ENCODE measurements at places on chromosomes 3 and 15.

DNA sequence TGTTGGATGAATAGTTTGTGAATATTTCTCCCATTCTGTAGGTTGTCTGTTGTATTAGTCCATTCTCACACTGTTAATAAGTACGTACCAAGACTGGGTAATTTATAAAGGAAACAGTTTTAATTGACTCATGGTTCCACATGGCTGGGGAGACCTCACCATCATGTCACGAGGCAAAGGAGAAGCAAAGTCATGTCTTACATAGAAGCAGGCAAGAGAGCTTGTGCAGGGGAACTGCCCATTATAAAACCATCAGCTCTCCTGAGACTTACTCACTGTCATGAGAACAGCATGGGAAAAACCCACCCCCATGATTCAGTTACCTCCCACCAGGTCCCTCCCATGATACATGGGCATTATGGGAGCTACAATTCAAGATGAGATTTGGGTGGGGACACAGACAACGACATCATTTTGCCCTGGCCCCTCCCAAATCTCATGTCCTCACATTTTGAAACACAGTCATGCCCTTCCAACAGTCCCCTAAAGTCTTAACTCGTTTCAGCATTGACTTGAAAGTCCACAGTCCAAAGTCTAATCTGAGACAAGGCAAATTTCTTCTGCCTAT is 133.2 kb downstream of the LMLN start:
- no peak for DNase-seq

GRCh38 chr3:143209715-143210059 is 90.1 kb downstream of the CHST2 start:
- DNase-seq: no peak

GRCh38 chr15:74682954-74683353 is 12.9 kb downstream of the EDC3 start:
- no peak for DNase-seq

DNA sequence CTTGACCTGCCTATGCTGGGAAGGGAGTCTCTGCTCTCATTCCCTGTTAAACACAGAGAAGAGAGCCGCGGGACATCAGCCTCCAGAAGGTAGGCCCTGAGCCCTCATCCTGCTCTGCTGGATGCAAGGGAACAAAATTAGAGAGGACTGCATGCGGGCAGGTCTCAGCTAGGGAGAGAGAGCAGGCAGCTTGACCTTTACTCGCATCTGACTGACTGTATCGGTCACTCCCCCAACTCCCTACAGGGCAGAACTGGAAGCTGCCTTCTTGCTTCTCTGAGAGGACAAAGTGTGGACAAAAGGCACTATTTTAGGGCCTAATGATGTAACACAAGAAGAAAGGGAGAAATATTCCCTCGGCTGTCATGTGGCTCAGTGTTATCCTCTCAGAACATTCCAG is 38.7 kb upstream of the ATOSA start:
- DNase-seq: no peak

GRCh38 chr3:14289590-14290461 is 111.2 kb downstream of the LSM3 start:
- no peak for DNase-seq

DNA sequence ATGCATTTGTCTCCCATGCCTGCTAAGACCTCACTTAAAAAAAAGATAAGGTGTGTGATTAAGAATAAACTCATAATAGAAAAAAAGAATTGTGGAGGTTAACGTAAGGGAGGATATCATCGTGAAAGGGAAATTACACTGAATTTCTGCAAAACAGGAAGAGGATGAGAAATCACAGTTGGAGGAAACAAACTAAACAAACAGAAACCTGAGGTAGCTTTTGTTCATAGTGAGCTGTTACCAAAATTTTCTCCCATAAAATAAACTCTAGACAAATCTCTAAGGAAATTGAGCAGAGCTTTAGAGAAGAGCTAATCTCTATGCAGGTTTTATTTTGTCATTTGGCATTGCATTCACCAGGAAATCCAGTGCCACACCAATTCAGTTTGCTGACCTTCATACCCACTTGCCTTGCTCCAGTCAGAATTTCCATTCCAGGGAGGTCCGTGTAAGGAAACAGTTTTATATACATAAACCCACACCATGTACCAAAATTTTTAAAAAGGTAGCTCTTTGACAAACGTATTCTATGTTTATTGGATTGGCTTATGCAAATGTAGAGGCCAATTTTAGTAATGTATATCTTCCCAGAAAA is 231.2 kb downstream of the MBNL1 start:
- no peak for DNase-seq

GRCh38 chr15:80779658-80780415 is 667 bp downstream of the CEMIP start:
- DNase-seq: no peak

- no peak for DNase-seq
Measured at GRCh38 chr15:94844538-94845389, 613.4 kb downstream of the MCTP2 start.

DNA sequence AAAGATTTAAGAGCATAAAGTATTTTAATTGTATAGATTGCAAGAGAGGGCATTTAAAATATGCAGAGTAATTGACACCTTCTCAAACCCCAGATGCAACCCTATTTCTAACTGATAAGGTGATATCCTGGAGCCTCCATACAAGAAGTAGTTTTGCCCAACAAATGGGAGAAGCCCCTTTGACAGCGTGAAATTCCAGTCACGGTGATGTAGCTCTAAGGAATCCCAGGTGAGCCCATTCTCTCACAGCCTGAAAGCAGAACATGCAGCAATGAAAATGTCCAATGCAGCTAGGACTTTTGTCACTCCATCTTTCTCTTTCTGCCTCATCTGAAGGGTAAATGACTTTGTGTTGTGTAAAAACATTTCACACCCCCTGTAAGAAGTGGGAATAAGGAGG is 96.4 kb downstream of the TMEM212 start:
- no peak for DNase-seq

DNA sequence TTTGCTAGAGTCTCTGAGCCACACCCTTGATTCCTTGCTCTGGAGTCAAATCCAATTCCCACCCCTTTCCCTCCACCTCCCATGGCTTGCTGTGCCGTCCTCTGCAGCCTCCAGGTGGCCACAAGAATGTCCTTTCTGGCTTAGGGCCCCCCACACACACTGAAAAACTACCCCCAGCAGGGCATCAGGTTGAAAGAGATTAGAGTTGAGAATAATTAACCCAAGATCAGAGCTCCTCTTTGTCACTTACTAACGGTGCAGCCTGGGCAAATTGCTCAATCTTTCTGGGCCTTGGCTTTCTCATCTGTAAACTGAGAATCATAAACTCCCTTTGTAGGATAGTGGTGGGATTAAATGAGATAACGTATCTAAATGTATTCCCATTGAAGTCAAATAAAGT is 78.5 kb downstream of the MRPL46 start:
- no peak for DNase-seq

DNA sequence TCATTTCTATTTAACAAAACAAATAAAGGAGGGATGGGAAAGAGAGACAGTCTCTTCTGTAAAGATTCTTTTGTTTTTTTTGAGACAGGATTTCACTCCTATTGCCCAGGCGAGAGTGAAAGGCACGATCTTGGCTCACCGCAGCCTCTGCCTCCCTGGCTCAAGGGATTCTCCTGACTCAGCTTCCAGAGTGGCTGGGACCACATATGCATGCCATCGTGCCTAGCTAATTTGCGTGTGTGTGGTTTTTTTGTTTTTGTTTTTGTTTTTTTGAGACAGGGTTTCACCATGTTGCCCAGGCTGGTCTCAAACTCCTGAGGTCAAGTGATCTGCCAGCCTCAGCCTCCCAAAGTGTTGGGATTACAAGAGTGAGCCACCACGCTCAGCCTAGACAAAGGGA is 23.3 kb downstream of the STAG1 start:
- DNase-seq: no peak

DNA sequence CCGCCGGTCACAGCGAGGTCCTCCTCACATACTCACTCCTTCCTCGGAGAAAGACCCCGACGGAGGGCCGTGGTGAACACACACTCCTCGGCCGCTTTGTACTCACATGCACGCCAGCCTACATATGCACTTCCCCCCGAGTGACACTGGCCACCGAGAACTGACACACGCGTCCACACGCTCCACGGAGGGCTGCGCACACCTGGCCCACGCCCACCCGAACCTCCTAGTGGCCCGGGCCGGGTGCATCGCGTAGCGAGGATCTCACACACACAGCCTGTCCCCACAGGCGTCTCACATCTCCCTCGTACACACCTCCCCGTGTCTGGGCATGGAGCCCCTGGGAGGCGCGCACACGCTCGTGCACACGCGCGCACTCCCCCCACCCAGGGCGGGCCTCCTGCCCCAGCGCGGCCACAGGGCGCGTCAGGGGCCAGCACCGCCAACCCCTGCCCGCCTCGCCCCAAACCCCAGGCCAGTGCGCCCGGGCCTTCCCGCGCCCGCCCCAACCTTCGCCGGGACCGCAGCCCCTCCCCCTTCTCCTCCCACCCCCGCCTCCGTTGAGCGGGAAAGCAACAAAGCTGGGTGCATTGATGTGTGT is 411 bp upstream of the C3orf70 start:
- DNase-seq: no peak

DNA sequence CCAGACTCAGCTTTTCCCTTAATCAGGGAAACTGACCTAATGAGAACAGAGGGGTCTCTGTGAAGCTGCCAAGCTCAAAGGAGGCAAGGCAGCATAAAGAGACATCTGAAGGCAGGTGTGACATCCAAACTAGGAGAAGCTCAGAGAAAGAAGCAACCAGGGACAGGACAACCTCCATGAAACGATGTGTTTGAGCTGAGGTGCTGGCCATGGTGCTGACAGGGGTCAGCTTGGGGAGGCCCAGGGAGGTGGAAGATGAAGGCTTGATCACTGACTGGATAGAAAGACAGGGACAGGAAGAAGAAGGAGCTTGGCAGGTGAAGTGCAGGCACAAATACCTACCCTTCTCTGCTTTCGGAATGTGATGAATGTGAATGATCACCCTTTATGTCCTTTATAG is 179.5 kb upstream of the NSMCE3 start:
- no peak for DNase-seq

DNA sequence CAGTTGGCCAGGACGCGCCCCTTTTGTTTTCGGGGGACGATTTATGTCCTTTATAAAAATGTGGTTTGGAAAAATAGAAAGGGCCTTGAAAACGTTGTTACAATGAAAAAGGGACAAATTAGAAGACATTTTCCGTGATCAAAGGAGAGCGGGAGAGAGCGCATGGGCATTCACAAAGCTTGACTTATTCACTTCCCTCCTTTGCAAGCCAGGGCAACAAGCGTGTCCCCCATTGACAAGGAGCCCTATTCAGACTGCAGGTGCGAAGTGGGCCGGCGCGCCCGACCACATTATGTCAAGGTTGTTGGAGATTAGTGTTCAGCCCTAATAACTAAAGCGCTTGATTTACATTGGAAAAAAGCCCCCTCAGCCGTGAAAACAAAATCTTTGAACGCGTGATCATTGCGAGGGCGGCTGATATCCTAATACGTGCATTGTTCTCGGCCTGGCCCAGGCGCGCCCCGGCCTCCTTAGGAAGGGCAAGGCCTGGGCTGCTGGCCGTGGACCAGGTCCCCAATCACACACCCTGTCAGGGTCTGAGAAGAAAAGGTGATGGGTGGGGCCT is 25.9 kb downstream of the ZIC4 start:
- no peak for DNase-seq

- no peak for DNase-seq
Measured at GRCh38 chr15:57827971-57828370, 121.5 kb downstream of the POLR2M start.

- DNase-seq: no peak
Measured at GRCh38 chr15:36161108-36161507, 418.3 kb upstream of the CDIN1 start.

DNA sequence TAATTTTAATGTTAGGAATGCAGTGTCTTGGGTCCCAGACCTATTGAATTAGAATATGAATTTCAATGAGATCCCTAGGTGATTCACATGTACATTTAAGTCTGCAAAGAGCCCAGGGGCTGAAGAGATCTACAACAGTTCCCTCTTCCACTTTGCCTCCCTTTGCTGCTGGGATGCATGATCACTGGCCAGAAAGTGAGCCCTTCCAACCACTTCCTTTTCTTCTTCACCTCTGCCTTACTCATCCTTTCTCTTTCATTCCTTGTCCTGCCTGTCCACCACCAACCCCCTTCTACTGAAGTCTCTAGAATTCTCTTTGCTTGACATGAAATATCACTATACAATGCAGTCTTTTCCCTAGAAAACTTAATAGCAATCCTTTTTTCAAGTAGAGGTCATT is 222.4 kb upstream of the LRIG1 start:
- DNase-seq: no peak

DNA sequence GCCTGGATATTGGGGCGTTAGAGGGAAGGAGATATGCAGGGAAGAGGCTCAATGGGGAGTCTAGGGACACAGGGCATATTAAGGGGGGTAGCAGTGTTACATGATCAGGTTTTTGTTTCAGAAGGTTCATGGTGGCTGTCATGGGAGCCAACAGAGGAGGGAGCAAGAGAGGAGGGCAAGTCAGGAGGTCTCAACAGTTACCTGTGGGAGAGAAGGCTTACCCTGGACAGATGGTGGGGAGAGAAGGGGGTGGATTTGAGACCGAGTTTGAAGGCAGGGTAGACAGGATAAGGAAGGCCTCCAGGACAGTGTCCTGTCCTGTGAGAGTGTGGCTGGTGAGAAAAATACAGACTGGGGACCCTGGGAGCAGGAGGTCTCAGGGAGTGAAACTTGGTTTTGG is 3.8 kb upstream of the WNT7A start:
- DNase-seq: no peak

DNA sequence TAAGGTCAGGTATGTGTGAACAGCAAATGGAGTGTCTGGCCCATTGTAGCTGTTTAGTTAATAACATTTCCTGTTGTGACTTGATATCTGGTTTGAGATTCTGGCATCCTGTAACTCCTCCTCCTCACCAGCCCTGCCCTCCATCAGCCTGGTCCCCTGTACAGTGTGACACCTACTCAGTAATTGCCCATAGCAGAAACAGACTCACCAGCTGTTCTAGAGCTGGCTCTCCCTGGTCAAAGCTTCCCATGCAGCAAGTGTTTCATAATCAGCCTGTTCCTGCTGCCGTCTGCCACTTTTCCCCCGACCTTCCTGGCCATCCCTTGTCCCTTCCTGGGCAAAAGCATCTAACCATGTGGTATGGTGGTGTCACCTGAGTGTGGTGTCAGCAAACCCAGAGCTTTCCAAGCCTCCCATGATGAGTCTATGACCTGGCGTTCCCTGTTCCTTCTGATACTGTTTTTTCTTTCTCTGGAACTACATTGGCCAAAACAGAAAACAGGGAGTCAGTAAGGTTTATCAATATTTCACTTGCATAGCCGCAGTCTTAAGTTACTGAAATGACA is 55.4 kb downstream of the B3GALNT1 start:
- DNase-seq: no peak

DNA sequence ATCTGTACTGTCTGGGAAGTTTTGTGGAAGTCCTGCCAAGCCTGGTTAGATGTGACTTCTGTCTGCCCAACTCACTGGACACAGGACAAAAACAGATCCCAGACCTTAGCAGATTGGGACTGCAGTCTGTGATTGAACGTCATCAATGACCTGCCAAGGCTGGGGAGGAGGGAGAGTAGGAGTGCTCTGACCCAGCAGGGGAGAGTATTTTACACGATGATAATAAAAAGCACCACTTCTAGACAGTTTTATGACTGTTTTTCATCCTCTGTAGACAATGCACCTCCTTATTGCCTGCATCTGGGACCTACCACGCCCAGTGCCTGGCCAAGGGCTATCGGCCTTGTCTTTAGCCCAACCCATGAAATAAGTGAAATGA is 102.3 kb upstream of the NR2E3 start:
- DNase-seq: no peak

Data from D721Med (cell line).